Stimulated activated CD8-positive, alpha-beta memory T cell treated with anti-CD3 and anti-CD28 coated beads, Interleukin-15, amount 100 ng/mL, for 24 hours (primary cell): ENCODE measurements at places on chromosomes 16 and 17.

DNA sequence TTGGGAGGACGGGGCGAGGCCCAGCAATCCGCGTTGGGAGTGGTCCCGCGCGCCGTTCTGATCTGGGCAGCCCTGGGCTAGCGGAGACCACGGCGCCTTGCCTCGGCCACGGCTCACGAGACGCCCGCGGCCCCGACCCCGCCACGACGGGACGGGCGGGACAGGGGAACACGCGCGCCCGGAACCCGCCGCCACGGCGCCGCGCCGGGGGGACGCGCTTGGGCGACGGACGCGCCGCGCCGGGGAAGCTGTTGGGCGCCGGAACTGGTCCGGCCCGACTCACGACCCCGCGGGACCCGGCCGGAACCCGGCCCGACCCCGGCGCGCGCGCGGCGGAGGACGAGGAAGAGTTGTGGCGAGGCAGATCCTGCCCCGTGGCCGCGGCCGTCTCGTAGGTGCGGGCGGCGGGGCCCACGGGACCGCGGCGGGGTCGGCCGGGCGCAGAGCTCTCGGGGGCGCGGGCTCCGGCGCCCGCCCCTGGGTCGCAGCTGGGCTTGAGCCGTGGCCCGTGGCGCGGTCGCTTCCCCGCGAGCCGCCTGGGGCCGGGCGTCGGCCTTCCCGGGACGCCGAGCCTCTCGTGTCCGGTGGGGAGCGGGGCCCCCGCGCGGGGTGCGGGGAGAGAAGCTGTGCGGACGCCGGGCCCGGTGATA is at the start of gene ACSF3:
TSS of gene ACSF3 (plus strand) at position 251 of the 650 bp plus-strand sequence. CDS start 6,830 bp downstream, outside the sequence.
- DNase-seq = peak; percentile 59

GRCh38 chr16:72952404-72952803 is 95.5 kb downstream of the ZFHX3 start:
- no peak for DNase-seq

GRCh38 chr16:11806721-11807120 is 9.7 kb upstream of the ZC3H7A start:
- DNase-seq = no peak

DNA sequence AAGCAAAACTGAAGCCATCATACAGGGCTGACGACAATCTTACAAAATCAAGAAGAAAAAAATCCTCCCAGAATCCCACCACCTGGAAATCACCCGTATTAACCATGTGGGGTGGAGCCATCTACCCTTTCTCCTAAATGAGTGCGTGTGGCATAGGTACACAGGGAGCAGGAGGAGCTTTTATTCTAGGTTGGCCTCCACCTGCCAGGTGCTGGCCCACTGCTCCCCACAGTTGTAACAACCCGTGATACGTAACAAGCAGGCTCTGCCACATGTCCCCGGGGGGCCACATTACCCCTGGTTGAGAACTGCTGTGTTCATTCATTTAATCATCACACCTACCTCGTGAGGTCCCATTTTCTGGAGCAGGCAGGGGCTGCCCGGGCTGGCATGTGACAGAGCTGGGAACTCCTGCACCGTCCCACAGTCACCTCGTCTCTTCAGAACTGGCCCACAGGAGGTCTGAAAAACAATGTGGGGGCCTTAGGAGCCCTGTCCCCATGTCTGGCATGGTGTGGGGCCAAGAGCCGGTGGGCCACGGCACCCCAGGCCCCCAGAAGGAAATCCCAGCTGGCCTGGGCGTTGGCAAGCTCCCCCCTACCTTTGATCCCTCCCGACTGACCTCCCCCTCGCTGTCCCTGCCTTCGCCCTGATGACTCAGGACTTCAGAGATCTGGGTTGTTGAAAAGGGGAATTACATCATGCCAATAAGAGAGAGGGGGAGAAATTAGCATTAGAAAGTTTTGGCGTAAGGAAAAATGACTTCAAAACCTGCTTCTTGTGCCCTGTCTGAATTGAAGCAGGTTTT is 12.9 kb downstream of the CMIP start:
- DNase-seq = no peak

GRCh38 chr16:83351846-83352245 is 455.9 kb upstream of the HSBP1 start:
- no peak for DNase-seq

DNA sequence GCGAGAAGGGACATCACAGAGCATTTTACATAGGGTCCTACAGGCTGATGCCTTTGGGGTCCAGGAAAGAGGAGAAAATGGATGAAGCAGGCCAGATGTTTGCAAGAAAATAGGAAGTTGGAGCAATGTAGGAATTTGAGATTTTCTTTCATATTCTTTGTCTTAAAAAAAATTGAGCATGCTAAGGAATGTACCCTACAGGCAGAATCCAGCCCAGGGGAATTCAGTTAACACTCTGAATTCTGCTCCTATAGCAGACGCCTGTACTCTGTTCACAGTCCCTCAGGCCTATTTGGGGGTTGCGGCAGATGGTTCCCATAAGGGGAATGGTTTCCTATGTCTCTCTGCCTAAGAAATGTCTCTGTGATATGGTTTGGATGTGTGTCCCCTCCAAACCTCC is 393.7 kb upstream of the C16orf82 start:
- DNase-seq = no peak

DNA sequence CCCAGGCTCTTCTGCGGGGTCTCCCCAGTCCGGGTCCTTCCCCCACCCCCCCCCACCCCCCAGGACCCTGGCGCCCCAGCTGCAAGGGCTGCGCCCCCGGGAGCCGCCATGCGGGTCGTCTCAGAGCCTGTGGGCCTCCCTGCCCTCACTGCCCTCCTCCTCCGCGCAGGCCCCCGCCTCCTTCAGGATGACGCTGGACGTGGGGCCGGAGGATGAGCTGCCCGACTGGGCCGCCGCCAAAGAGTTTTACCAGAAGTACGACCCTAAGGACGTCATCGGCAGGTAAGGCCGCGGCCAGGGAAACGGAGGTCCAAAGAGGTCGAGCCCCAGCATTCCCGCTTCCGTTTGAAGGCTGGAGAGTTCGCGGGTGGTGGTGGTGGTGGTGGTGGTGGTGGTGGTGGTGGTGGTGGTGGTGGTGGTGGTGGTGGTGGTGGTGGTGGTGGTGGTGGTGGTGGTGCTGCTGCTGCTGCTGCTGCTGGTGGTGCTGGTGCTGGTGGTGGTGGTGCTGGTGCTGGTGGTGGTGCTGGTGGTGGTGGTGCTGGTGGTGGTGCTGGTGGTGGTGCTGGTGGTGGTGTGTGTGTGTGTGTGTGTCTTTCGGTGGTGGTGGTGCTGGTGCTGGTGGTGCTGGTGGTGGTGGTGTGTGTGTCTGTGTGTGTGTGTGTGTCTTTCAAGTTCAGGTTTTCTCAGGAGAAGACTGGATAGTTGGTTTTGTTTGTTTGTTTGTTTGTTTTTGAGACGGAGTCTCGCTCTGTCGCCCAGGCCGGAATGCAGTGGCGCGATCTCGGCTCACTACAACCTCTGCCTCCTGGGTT is 615 bp downstream of the PHKG2 start:
- no peak for DNase-seq

- no peak for DNase-seq
These were observed 152.1 kb downstream of the AXIN2 start for GRCh38 chr17:65409381-65409780.

DNA sequence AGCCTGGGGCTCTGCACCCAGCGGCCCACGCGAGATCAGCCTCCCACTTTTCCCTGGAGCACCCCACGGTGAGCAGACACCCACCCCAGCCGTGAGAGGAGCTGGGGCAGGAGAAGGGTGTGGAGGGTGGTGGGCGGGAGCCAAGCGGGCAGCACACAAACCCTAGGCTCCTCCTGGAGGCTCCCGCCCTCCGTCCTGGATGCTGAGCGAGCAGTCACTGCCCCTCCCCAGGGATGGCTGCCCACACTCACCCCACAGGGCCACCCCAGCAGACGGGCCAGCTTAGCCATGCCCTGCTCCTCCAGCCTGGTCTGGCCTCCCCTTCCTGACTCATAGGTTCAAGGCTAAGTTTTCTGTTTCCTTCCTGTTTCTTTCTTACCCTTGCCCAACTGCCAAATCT is 15.7 kb upstream of the ABCC3 start:
- DNase-seq = no peak

GRCh38 chr17:75892556-75893224 is 4.1 kb downstream of the TRIM65 start:
- no peak for DNase-seq

DNA sequence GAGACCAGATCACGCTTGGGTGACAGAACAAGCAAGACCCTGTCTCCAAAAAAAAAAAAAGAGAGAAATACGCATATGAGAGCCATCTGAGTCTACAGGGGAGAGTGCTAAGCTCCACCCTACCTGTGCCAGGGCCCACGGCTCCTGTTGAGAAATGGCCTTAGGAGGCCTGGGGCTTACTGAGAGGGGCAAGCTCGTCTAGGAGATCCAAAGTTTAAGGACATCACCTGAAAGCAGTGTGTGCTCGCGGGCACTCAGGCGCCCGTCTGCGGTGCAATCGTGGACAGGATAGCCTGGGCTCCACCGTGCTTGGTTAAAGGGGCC is 14.5 kb upstream of the BAIAP2 start:
- DNase-seq = no peak

GRCh38 chr17:1947743-1948516 is 77.2 kb downstream of the RTN4RL1 start:
- no peak for DNase-seq

DNA sequence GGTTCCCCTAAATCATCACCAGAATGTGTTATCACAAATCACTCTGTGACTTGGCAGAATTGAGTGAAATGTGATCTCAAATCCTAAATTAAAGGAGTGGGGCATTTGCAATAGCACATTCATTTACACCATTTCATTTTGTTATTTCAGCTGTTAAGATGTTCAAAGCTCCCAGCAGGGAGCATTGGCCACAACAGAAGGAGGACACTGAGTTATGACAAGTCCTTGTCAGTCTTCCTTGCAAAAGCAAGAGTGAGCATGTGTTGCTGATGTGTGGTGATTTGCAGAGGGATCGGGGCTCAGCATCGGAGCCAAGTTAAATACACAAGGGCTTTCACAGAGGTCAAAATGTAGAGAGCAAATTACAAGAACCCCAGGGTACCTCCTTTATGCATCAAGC is 372.2 kb upstream of the CDH5 start:
- DNase-seq = no peak

- DNase-seq = no peak
These were observed 24.3 kb upstream of the MGAT5B start for GRCh38 chr17:76843703-76844484.
